Stimulated activated CD4-positive, alpha-beta T cell treated with anti-CD3 and anti-CD28 coated beads, Interleukin-4, amount 100 ng/mL, for 4 hours (primary cell): ENCODE measurements at places on chromosomes 4 and X.

DNA sequence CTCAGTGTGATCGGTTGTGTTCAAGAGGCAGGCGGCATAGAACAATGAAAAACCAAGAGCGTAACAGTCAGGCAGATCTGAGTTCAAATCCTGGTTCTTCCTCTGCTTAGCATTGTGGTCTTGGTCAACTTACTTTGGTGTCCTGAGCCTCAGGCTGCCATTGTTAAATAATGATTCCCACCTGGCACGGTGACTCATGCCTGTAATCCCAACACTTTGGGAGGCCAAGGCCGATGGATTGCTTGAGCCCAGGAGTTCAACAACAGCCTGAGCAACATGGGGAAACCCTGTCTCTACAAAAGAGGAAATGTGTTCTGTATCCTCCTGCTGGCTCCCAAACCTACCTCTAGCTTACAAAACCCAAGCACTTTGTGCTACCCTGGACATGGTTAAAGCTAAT lies 129.0 kb upstream of the STX18 start:
- DNase-seq: no peak

- no peak for DNase-seq
Observed at GRCh38 chrX:10199212-10199611, 42.4 kb downstream of the CLCN4 start.

- no peak for DNase-seq
Observed at GRCh38 chrX:1535241-1536041, 1.5 kb downstream of the P2RY8 start.

- DNase-seq: no peak
Observed at GRCh38 chr4:129046055-129046959, 47.0 kb downstream of the SCLT1 start.

GRCh38 chr4:148651991-148652390 lies 209.8 kb upstream of the NR3C2 start:
- no peak for DNase-seq

- no peak for DNase-seq
Observed at GRCh38 chrX:43892336-43892870, 10.2 kb upstream of the MAOB start.

DNA sequence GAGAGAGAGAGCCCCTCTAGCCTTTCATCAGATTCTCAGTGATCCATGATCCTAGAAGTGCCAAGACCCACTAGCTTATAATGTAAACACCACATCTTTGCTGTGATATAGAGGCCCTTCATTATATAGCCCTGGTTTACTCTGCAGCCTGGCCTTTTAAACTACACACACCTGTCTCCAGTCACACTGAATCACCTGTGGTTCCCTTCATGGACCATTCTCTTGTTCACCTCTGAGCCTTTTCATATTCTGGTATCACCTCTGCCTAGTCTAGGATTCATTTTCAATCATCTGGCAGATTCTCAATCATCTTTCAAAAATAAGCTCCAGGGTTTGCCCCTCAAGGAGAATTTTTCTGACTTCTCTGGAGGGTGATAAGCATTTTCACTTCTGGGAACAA lies 50.0 kb upstream of the CD40LG start:
- DNase-seq: no peak

- peak; percentile 45 for DNase-seq
Observed at GRCh38 chr4:121252224-121252806, 88.2 kb upstream of the TNIP3 start.

GRCh38 chrX:133403984-133404383 lies 11.3 kb downstream of the GPC4 start:
- DNase-seq: no peak

GRCh38 chrX:100915562-100915961 lies 13.2 kb downstream of the XKRX start:
- no peak for DNase-seq

GRCh38 chr4:147103403-147103946 lies 157.8 kb upstream of the TTC29 start:
- no peak for DNase-seq

DNA sequence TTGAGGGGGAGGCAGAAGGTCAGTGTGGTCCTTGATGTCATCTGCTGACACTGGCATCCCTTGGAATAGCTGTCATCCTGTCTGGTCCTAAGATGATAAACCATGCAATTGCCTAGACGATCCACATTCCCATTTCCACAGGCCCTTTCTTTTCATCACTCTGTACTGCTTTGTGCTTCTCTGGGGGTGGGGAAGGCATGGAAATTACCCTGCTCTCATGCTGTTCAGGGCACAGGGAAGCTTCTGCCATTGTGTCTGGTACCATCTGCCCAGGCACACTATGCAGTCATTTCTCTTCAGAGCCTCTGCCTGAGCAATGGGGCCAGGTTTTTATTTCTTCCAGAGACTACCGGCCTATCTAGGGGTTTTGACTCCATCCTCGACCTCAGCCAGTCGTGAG lies 49.7 kb upstream of the ELOVL6 start:
- no peak for DNase-seq

DNA sequence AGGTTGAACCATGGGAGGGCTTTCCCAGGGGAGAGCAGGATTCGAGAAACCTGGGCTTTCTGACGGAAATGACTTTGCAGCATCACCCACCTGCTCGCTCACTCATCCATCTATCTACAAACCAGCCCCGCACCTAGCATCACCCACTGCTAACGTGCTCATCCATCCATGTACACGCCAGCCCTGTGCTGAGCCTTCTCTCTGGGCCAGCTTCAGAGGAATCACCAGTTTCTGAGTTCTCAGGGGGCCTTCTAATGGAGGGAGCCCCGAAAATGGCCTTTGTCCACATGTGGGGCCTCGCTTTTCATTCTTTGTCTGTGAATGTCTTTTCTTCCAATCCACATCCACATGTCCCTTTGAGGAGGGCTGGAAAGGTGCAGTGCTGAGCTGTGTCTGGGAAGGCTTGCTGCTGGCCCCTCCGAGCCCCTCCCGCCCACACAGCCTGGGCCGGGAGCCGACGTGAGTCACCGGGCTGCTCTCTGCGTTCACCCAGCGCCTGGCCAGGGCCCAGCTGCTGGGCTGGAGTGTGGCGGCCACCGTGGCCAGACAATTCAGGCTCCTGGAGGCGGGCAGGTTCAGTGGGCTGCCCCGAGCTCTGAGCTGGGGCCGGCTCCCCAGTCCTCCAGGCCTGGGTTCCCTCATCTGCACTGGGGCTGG lies 14.7 kb downstream of the SORCS2 start:
- no peak for DNase-seq

GRCh38 chr4:86132468-86132867 lies 227.4 kb downstream of the MAPK10 start:
- no peak for DNase-seq

- no peak for DNase-seq
Observed at GRCh38 chr4:106305435-106306055, 10.5 kb downstream of the TBCK start.

GRCh38 chr4:153153339-153153871 lies 50.8 kb upstream of the TRIM2 start:
- DNase-seq: peak; percentile 77

DNA sequence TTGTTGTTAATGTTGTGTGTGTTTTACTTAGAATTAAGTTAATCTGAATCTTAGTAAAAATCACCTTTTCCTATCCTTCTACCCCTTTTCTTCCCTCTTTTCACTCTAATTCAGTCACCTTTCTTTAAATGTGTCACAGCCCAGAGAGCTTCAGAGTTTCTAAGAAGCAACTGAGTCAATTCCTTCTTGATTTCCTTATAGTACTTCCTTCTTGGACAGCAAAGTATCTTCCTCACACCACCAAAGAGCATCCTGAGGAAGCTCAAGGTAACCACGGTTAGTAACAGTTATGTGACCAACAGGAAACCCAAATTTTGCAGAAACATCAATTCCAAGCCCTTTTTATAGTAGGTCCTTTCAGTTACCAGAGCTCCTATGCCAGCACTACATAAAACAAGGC lies 243.2 kb upstream of the BMP3 start:
- no peak for DNase-seq

DNA sequence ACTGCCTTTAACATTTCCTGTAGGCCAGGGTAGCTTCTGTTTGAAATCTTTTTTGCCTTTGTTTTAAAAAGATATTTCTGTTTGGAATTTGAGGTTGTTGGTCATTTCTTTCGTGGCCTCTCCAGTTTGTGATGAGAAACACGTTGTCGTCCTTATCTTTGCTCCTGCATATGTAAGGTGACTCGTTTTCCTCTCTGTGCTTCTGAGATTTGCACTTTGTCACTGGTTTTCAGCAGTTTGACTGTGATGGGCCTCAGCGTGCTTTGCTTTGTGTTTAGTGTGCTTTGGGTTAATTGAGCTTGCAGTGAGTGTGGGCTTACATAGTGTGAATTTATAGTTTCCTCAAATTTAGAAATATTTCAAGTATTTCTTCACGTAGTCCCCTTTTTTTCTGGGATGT lies 81.5 kb downstream of the FAM193A start:
- no peak for DNase-seq

- no peak for DNase-seq
Observed at GRCh38 chr4:149711593-149712365, 103.9 kb downstream of the IQCM start.

DNA sequence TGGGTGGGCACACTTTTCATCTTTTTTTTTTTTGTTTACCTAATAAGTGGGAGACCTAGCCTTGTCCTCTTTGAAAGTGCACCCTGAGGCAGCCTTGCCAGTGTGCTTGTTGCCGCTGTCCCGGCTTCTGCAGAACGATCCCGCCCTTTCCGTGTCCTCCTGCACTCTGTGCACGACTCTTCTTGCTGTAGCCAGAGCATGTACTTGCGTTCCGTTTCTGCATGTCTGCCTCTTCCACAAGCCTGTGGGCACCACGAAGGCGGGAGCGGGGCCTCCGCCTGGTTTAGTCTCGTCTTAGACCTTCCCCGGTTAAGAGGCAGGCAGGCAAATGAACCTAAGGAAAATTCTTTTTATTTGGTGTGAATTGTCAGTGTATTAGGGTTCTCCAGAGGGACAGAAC lies 32.6 kb upstream of the TBC1D14 start:
- DNase-seq: no peak

DNA sequence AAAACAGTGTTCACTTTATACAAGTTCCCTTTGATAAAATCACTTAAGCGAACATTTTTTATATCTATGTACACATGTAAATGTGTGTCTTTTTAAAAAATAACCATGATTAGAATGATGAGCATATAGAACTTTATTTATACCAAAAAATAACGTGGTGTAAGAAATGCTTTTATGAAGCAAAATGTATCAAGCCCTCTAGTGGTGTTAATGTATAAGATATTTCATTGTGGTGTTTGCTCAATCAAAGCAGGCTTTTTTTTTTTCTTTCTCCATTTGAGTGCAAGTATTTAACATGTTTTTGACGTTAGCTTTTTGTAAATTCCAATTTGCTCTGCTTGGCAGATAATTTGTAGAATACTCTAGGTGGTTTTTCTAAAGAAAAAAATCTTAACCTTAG lies 2092.4 kb upstream of the TENM3 start:
- no peak for DNase-seq
